ENCODE measurements at places on chromosomes 16 and 17.

DNA sequence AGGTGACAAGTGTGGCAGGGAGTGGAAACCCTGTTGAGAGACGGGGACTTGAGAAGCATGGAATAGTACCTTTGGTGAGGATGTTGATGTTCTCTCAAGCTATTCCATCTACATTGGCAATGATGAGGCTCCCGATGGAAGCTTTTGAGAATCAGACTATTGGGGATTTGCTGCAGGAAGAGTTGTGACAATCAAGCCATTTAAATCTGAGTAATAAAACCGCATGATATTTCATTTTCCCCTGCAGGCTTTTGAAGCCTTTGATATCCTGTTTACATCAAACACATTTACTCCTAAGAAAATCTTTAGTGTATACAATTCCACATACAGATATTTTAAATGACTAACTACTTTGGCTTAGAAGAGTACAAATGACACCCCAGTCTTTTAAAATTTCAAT lies 49.0 kb upstream of the CRYM start:
- DNase-seq: no peak

DNA sequence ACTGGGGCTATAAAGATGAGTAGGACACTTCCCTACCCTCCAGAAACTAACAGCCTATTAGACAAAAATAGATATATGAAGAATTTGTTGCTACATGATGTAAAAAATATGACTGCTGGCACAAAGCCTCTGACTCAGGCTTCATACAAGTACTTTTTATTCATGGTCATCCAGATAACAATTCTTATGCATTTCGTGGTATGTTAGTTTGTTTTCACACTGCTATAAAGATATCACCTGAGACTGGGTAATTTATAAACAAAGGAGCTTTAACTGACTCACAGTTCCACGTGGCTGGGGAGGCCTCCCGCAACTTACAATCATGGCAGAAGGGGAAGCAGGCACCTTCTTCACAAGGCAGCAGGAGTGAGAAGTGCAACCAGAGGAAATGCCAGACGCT lies 112.5 kb upstream of the HLF start:
- no peak for DNase-seq

DNA sequence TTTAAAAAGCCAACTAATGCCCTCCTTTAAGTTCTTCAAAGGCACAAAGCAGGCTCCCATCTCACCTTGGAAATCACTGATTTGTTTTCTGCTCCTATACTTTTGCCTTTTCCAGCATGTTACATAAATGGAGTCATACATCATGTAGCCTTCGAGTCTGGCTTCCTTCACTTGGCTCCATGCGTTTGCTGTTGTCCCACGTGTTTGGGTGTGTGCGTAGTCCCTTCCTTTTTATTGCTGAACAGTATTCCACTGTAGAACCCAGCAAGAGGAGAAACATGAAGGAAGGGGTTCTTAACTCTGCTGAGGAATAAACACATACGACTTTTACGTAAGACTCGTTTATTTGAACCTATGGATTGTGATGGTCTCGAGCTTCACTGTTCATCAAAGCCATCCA lies 82.0 kb downstream of the GPRC5B start:
- DNase-seq: no peak

DNA sequence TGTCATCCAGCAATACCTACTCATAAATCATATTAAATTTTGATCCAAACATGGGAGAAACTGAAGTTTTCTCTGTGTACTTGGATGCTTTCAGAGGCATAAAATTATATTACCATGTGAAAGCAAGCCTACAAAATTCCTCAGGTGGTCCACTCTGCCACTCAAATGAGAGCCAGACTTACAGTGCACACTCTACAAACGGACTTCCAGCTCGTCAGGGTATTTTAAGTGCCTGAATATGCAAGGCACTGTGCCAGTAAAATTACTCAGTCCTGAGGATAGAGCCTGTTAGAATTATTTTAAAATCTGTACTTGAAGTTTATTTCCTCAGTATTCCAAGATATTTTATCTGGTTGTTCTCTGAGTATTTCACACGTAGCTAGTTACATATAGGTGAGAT lies 54.5 kb downstream of the TENT4B start:
- DNase-seq: no peak

- DNase-seq: no peak
Measured at GRCh38 chr16:52451971-52452421, 94.9 kb downstream of the TOX3 start.

DNA sequence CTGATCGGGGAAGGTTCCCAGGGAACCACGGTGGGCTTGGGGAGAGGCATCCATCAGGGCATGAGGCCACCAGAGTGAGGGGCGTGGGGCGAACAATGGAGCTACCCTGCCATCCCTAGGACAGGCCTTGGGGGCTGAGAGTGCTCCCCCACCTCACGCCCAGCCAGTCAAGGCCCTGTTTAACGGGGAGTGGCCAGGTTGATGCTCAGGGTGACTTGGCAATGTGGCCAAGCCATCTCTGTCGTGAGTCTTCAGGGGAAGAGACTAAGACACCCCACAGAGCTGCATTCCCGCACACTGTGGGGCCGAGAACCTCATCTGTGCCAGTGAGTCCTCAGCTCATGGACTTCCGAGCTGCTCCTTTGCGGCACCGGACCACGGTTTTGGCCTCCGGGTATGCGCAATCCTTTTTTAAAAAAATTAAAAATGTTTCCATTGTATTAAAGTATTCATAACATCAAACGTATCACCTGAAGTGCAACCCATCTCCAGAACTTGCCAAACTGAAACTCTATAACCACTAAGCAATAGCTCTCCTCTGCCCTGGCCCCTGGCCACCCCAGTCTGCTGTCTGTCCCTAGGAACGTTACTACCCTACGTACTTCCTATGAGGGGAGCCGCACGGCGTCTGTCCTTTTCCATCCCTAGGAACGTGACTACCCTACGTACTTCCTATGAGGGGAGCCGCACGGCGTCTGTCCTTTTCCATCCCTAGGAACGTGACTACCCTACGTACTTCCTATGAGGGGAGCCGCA lies 71.8 kb upstream of the DOC2B start:
- no peak for DNase-seq

GRCh38 chr16:1105888-1106620 lies 10.0 kb upstream of the C1QTNF8 start:
- no peak for DNase-seq

- no peak for DNase-seq
Measured at GRCh38 chr17:50203604-50204345, 2.3 kb upstream of the COL1A1 start.

GRCh38 chr17:17613708-17614114 lies 22.2 kb upstream of the PEMT start:
- no peak for DNase-seq

DNA sequence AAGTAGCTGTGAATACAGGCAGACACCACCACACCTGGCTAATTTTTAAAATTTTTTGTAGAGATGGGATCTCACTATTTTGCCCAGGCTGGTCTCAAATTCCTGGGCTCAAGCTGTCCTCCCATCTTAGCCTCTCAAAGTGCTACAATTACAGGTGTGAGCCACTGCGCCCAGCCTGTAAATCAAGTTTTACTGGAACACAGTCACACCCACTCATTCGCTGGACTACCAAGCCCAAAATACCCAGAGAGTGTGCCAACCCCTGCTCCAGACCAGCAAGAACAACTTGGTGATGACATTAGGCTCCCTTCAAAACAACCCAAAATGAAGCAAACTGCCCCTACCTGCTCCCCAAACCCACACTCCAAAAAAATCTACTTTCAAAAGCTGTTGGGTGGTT lies 36.0 kb downstream of the TVP23A start:
- DNase-seq: no peak

GRCh38 chr16:28863929-28864793 lies 518 bp downstream of the SH2B1 start:
- DNase-seq: no peak

DNA sequence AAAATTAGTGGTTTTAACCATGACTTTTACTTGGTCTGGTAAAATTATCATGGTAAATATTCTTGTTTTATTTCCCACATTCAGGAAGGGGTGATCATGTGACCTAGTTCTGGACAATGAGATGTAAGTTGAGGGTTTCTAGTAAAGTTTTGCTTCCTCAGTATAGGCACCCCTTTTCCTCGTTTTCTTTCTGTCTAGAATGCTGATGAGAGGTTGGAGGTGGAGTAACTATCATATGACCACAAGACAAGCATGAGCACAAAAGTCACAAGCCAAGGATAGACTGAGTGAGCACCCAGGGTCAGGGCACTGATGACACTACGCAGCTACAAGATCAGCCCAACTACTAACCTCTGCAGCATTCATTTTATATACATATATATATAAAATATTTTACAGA lies 53.9 kb downstream of the MYO1D start:
- DNase-seq: no peak

DNA sequence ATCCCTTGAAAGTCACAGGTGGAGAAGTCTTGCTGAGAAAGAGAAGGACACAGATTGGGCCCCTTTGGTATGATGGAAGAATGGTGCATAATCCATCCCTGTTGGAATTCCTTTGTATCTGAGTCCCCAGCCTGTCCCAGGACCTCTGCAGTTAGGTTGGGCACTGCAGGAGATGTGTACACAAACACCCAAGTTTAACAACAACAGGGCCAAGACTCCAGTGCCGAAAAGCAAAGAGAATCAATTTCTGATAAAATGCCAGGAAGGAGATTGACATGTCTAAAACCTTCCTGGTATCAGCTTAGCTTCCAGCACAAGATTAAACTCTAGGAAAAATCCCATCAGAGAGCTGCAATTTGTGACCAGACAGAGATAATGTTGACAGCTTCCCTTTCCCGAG lies 32.9 kb downstream of the KATNIP start:
- DNase-seq: no peak

DNA sequence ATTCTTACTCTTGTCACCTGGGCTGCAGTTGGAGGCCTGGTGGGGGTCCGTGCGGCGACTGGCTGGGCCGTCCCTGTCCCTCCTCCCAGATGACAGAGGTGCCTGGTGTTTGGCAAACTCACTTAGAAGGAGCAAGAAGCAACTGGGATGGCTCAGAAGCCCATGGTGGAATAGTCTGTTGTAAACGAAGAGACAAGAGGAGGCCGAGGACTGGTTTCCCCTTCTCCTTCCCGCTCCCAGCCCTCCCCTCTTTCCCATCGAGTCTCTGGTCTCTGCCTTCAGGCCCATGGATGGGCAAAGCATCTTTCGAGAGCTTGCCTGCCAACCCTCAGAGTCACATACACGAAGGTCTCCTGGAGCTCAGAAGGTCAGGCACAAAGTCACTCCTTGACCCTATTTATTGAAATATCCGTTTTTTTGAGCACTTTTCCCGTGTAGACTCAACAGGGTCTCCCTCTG lies 364.4 kb downstream of the SEC14L1 start:
- DNase-seq: peak; percentile 62

DNA sequence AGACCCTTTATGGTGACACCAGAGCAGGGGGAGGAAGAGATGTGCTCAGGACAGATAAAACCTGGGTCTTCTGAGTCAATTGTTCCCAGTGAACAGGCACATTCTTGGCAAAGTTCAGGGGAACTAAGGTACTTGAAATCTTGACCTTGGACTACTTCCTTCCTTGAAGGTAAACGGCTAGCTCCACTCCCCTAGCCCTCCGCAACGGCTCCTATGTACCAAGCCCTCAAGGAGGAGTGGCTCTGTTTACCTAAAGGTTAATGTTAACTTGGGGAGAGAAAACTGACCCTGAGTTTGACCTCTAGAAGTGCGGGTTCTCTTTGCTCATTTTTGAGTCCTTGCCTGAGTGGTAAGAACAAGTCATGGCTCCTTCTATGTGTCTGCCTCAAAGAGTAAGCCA lies 7.8 kb downstream of the TTLL6 start:
- no peak for DNase-seq

GRCh38 chr16:30121741-30122571 lies 1.1 kb downstream of the MAPK3 start:
- peak; percentile 81 for DNase-seq

DNA sequence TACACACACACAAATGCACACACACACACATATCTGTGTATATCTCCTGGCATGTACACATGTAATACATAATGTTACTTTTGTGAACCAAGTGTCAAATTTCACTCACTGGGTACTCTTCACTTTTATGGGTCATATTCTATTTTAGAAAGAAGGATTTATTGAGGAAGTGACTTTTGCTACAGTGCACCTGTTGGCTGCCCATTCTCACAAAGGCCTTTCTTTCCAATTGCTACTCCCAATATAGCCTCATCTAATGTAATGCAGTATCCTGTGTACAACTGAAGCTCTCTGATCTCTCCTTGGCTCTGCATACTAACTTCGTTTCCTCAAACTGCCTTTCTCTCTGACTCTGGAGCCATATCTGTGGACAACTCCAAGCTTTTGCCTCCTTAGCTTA lies 107.5 kb downstream of the ABCA8 start:
- DNase-seq: no peak

DNA sequence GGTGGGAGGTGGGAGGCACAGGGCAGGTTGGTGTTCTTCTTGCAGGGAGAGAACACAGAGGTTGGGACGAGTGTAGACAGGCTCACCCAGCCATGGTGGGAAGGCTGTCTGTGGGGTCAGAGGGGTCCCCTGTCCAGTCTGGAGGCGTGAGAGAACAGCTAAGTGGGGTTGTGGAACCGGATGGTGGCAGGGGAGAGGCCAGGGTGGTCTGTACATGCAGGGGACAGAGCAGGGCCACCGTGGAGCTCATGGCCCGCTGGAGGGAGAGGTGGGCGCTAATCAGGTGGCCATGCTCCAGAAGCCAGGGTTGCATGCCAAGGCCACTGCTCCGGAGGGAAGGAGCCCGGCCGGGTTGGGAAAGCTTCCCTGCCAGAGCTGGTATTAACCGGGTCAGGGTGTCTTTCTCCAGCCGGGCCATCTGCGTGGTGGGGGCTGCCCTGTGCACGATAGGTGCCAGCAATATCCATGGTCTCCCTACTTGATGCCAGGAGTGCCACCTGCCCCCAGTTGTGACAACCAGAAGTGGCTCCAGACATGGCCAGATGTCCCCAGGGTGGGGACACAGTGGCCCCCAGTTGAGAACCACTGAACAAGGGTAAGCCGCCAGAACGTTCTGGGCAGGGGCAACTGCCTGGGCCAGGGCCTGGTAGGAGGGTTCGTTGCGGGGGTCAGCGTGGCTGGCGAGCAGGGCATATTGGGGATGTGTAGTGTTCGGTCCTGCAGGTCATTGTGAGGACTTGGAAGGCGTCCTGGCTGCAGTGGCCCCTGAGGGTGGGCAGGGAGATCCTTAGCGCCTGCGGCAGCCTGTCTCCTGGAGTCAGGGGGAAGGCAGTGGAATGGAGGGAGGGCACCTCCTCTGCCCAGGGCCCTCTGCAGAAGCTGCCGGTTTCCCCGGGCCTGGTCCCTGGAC lies 5.1 kb downstream of the SNN start:
- DNase-seq: no peak

Data from coronary artery (tissue), 2 donors.